OCI-LY7 (cell line): ENCODE measurements at places on chromosomes 2 and 18. TPM values are rescaled to one million over a fixed set of nuclear protein-coding genes. Genes with fewer than 3 reads are reported as not detected.

DNA sequence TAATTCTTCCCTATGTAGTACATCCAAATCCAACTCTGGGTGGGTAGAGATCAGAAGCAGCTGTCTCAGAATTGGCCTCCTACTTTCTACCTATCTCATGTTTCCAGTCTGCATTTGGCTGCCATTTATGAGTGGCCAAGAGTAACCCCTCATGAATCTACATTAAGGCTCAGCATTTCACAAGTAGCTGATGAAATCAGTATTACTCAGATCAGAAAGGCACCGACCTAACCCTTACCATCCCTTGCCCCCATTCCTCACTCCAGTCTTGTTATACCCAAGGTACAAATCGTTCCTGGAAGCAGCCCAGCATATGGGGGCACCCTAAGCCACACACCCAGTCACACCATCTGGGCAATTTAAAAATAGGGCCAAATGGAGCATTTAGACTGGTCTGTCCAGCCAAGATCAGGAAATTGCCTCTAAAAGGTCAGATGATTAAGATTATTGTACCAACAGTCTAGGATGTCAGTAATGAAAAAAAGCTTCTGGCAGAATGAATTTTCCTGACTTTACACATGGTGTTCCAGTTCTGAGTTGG lies 37.1 kb downstream of the CD28 start:
- no peak for DNase-seq

DNA sequence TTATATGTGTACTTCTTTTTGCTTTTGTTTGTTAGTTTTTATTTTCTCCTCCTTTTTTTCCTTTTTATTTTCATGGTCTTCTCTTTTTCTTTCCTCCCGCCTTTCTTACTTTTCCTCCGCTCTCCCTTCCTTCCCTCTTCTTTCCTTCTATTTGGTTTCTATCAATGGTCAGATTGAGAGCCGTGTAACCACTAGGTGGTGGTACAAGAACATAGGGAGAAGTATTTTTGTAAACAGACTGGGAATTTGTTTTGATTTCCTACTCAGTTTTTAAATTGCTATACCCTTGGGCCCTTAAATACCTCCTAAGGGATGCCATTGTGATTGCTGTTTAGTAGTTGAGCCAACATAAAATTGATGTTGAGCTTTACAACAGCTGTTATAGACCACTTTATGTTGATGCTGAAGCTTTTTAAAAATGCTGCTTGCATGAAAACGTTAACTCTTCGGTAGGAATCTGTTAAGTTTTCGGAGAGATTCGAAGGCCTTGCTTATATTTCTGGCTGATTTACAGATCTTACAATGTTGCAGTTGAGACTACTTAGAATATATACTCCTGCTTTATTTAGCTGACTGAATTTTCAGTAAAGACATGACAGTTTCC lies 124.2 kb downstream of the UBE2E3 start:
- peak; percentile 33 for DNase-seq

DNA sequence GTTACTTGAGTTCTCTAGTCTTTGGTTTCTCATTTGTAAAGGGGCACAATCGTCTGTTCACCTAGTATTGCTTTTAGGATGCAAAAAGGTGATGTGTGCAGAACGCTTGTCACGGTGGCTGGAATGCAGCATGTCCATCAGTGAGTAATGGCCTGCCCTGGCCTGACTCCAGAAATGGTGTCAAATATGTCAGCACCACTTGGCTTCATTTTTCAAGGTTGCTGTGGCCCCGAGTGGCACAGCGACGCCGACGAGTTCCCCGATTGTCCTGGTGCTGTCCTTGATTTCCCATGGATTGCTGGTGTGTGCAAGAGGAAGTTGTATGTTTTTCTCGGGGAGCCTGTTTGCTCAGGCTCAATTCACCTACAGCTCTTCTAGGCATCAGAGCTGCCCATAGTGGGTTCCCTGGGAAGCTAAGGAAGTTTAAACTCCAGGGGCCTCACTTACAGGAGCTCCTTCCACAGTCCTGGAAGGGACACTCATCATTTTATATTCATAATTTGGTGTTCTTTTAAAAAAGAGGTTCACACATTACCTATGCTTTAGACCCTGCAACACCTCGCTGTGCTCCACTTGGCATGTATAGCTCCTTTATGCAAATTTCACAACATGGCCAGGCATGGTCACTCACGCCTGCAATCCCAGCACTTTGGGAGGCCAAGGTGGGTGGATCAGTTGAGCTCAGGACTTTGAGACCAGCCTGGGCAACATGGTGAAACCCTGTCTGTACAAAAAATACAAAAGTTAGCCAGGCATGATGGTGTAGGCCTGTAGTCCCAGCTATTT lies 25.6 kb upstream of the ZNF407 start:
- DNase-seq, result no peak

DNA sequence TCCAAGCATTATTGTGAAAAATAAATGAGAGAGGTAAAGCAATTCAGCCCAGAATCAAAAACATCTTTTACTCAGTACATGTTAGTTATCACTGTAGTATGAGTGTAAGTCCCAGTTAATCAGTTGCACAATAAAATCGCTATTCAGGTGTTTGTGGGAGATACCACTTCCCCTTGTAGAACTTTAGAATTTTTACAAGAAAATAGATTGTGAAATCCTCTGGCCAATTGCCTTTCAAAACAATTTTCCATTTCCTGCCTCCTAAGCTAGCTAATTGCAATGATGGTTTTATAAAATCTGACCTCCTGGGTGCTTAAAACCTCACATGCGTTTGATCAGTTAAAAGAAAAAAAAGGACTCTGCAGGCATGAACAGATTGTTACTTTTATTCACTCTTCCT lies 332.5 kb downstream of the PID1 start:
- DNase-seq, result no peak

DNA sequence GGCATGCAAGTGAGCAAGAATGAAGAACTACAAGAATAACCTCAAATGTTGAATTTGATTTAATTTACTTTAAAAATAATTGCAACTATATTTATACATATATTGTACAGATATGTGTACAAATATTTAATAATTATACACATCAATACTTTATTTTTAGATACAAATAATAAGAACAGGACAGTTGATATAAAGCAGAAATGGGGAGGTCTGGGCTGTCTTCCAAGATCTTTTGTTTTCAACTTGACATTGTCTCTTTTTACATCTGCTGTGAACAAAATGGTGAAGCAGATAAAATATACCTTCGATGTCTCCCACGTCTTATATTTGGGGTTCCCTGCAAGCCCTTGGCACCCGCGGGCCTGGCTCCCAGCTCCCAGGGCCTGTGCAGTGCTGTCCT lies 231.3 kb upstream of the RBBP8 start:
- DNase-seq, result no peak

The MYCN gene
- total RNA-seq, result not detected in 2 replicates

GRCh38 chr2:20737505-20737904 lies 70.6 kb downstream of the GDF7 start:
- peak; percentile 68 for DNase-seq

DNA sequence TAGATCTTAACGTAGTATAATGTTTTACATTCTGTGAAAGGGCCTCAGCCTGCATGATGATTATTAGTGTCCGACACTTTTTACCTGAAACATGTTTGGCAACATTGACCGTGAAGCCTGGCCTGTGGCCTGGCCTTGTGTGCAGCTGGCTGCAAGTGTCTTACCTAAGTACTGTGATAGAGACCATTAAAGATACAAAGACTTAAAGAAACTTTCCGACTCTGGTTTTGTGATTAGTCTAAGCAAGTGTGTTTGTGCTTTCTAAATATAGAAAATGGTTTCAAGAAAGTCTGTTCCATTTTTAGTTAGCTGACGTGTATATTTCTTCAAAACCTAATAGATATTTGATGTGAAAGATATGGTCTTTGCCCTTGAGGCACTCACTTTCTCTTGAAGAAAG lies 601.8 kb downstream of the LRP1B start:
- no peak for DNase-seq

- peak; percentile 56 for DNase-seq
Observed at GRCh38 chr18:67515942-67516538, 480 bp downstream of the DSEL start.

The CYBRD1 gene
- not detected in 2 replicates for total RNA-seq

GRCh38 chr18:52001106-52001505 lies 338.9 kb upstream of the DCC start:
- DNase-seq, result no peak

The PRSS56 gene
- total RNA-seq, result not detected in 2 replicates

DNA sequence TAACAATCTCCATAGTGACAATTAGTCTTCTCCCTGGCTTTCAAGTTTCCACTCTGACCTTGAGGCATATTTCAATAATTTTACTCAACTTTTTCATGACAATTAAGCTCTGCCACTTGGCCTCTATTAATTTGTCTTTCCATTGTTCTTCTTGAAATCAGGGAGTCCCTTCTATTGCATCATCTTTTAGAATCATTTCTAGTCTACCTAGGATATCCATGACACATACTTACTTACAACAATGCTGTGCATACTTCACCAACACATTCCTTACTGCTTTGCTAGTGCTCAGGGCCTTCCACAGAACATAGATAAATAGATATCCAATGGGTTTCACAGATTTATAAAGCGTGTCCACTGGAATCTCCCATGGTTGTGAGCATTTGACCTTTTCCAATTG lies 331.5 kb upstream of the LRP1B start:
- no peak for DNase-seq

The SERPINB7 gene
- not detected in 2 replicates for total RNA-seq

The HOXD11 gene
- total RNA-seq, result not detected in 2 replicates

DNA sequence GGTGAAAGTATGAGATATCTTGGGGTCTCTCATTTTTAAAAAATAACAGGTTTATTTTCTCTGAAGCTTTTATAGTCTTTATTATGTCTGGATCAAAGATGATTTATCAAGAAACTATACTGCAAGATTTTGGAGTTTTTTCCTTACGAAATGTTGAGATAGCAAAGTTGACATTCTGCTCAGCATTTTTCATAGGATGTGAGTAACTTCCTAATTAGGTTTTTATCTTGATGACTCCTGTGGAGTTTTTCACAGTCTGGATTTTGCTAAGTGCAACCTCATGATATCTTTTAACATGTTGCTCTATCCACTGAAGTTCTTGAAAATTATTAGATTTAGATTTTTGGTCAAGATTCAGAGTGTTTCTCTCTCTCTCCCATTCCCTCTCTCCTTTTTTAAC lies 17.8 kb downstream of the TCF7L1 start:
- no peak for DNase-seq

DNA sequence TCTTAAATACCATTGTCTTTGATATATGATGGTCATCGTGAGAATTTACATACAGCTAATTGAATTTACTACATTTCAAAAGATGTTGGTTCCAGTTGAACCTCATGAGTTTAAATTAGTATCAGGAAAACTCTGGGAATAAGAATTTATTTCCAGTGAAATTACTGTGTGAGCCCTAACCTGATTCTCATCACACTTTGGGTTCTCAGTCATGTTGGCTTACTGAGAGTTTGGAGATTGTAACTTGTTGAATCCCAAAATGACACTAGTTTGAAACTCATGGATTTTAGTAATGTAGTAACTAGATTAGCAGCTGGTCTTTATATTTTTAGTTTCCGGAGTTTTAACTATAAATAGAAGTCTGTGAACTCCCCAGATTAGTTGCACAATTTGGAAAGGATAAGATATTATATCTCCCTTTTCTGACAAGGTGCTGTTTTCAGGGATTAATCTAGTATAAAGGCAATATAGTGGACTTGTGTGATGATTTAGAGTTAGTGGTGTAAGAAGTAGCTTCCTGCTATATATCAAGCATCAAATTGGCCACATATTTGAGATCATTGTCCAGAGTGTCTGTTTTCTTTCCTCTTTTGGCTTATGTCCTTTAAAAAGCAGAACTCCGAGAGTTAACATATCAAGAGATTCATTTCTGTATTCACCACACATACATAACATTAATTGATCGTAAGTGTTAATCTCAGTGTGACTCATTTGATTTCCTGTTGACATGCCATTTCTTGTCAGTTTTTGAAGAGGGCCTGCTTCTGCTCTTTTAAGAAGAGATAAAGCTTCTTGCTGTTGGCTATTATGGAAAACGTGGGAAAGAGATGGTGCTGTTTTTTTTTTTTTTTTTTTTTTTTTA lies 15.7 kb downstream of the NDUFV2 start:
- no peak for DNase-seq

DNA sequence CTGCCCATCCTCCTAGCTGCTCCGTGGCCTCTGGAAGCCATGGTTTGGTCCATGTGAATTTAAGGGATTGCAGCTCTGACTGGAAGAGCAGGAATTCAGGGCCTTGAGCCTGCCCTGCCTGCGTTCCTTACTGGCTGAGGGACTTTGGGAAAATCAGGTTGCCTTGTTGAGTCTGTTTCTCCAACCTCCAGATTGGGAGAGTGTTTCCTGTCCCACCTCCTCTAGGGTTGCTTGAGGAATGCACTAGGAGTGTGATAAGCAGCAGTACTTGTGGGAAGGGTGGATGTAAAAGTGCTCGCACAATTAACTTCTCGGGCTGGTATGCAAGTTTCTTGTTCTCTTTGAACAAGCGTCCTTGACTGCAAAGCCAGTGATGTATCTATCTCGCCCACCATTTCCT lies 84.4 kb upstream of the YWHAQ start:
- DNase-seq, result no peak

DNA sequence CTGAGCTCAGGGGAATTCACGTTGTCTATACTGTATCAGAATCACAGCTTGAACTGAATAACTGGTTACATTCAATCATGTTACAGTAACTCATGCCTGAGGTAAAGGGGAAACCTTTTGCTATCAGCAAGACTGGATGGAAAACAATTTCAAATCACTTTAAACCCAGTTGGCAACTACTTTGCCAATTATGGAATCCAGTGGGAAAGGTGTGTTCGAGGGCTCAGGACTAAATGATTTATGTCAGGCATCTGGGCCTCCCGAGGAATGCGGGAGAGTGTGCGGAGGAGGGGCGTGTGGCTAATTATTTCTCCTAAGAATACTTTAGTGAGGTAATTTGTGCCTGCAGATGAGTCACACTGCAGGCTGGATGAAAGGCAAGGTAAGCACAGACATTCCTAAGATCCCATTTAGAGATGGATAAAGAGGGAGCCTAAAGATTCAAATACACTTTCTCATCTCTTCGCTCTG lies 100.1 kb downstream of the HRH4 start:
- DNase-seq, result no peak

DNA sequence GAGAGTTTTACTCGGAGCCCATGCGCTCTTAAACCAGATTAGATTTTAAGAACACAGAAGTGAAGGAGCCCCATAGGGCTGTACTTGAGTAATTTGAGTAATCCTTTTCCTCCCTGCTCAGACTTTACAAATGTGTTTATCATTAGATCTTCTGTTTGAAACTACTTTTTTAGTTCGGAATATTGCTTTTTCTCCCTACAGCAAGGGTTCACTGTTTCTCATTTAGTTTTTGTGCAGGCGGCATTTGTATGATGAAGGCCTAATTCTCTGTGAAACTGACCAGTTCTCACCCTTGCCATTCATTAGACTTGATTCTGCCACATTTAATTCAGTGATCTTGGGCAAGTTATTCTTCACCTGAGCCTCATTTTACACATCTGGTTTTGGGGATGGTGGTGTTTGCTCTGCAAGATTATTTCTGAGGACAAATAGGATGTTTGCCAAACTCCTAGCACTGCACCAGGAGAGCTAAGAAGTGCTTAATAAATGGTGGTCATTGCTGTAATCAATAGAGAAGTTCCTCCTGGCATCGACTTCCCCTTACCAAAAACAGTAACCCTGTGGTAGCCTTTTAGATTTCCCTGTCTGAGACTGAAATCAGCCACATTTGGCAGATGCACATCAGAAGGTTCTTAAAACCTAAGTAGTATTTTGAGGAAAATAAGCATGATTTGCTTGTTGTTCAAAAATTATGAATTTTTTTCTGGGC lies 2.2 kb downstream of the B3GNT2 start:
- DNase-seq, result peak; percentile 50

The NTSR2 gene
- not detected in 2 replicates for total RNA-seq
